NCI-H460 (cell line): ENCODE measurements at places on chromosomes 5 and 9.

- DNase-seq, result no peak
Measured at GRCh38 chr9:26880262-26880661, 12.3 kb downstream of the CAAP1 start.

GRCh38 chr9:98178874-98179850 lies 13.3 kb downstream of the CORO2A start:
- no peak for DNase-seq

DNA sequence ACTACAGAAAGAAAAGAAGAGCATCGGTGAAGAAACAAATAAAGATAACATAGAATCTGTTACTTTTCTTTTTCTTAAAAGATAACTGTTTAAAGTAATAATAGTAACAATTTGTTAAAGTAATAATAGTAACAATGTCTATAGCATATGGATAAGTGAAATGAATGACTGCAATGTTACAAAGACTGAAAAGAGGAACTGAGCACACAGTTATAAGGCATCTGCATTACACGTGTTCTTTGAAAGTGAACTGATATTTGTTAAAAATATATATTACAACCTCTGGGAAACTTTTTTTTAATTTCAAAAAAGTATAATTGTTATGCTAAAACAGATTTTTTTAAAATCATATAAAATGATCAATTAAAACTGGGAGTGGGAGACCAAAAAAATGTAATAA lies 88.4 kb upstream of the FST start:
- DNase-seq, result no peak

GRCh38 chr5:107814183-107814827 lies 143.6 kb upstream of the EFNA5 start:
- no peak for DNase-seq

- DNase-seq, result no peak
Measured at GRCh38 chr5:110439296-110439695, 287.2 kb downstream of the TMEM232 start.

- no peak for DNase-seq
Measured at GRCh38 chr5:88258636-88259035, 10.0 kb downstream of the TMEM161B start.

GRCh38 chr5:75189353-75189752 lies 47.3 kb downstream of the ANKRD31 start:
- DNase-seq, result no peak
